ENCODE measurements at places on chromosomes 2 and 18. TPM values are rescaled to one million over a fixed set of nuclear protein-coding genes. Genes with fewer than 3 reads are reported as not detected.

GRCh38 chr2:237618449-237618848, 8.9 kb upstream of the LRRFIP1 start:
- DNase-seq = no peak

Gene PTPN4
- total RNA-seq = 41.1 TPM

DNA sequence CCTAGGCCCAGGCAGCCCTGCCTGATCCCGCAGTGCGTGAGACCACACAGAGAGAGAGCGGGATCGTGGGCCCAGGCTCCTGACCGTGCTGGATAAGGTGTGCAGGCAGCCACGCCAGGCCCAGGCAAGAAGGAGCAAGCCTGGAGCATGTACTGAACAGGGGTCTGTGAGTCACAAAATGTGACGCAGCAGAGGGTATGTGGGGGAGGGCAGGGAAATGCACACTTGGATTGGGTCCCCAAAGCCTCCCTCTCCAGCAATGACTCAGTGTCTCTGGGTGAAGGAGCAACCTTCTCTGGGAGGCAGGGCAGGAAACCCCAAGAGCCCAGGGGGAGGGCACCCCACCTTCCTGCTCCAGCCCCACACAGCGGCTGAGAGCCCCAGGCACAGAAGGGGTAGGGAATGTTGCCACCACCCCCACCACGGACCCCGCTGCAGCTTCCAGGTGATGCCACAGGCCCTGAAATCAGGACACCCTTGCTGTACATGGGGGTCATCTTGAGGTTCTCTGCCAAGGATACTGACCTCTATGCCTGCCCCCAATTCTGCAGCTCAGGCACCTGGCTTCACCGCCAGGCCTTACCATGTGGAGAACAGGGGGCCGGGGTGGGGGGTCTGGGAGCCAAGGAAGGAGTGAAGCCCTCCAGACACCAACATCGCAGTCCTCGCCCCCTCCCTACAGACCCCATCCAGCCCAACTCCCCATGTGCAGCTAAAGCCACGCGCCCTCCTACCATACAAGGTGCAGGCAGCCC, 1.3 kb upstream of the GPC1 start:
- peak; percentile 35 for DNase-seq

Gene HOXD8
- 0.92 TPM for total RNA-seq

- no peak for DNase-seq
These were observed 202.7 kb upstream of the SPOPL start for GRCh38 chr2:138298900-138299299.

DNA sequence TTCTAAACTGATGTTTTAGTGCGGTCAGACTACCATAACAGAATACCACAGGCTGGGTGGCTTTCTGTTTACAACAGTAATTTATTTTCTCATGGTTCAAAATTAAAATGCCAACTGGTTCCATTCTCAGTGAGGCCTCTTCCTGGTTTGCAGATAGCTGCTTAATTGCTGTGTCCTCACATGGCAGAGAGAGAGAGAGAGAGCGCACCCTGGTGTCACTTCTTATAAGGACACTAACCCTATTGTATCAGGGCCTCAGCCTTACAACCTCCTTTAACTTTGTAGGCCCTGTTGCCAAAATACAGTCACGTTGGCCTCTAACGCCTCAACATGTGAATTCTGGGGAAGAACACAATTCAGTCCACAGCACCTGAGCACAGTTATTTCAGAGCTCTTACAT, 37.5 kb upstream of the ZNF385B start:
- no peak for DNase-seq

- DNase-seq = no peak
These were observed 34.5 kb downstream of the INSIG2 start for GRCh38 chr2:118122594-118123281.

Gene CKAP2L
- total RNA-seq = 0.10 TPM

Gene LIPT1
- total RNA-seq = 7.1 TPM

Gene PPP3R1
- total RNA-seq = 38.5 TPM

DNA sequence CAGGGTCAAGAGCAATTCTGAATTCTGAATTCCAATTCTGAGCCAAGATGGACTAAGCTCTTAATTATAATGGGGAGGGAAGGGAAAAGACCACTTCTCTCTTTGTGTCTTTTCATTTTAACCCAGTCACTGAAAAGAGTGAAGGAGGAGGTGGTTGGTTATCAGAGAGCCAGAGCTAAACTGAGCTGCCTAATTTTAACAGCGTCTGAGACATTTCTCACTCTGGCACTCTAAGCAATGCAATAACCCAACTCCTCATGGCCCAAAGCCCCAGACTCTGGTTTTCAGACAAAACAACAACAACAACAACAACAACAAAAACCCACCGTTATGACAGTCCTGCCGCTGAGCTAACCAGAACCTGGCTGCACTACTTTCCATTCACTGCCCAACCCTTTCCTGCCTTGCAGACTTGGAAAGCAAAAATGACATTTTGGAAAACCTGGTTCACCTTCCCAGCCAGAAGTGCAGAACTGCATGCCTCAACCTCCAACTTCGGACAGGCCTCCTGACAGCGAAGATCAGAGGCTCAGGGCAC, 1.0 kb downstream of the CHST10 start:
- no peak for DNase-seq

Gene UPP2
- total RNA-seq = not detected

- DNase-seq = no peak
These were observed 5.6 kb downstream of the TANK start for GRCh38 chr2:161165811-161166210.

GRCh38 chr2:181106789-181107627, 126.6 kb downstream of the UBE2E3 start:
- DNase-seq = no peak

GRCh38 chr2:69010437-69011194, 2.4 kb upstream of the ANTXR1 start:
- no peak for DNase-seq

Gene STK39
- 20.9 TPM for total RNA-seq

DNA sequence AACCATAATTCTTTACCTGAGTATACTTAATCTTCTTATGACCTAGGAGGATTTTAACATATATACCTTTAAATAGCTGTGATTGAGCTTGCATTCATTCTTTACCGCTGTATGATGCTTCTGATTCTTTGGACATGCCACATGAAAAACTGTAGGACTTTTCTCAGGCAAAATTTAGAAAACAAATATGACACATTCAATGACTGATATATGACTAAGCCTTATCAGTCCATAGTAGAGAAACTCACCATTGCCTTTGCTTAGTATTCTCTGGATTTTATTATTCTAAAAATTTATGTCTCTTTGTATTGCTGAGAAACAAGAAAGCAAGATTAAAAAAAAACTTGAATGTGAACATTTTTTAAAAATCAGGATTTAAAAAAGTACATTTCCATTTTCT, 3.7 kb downstream of the FAM171B start:
- DNase-seq = no peak

Gene EIPR1
- total RNA-seq = 9.6 TPM

Gene KCNG3
- not detected for total RNA-seq

DNA sequence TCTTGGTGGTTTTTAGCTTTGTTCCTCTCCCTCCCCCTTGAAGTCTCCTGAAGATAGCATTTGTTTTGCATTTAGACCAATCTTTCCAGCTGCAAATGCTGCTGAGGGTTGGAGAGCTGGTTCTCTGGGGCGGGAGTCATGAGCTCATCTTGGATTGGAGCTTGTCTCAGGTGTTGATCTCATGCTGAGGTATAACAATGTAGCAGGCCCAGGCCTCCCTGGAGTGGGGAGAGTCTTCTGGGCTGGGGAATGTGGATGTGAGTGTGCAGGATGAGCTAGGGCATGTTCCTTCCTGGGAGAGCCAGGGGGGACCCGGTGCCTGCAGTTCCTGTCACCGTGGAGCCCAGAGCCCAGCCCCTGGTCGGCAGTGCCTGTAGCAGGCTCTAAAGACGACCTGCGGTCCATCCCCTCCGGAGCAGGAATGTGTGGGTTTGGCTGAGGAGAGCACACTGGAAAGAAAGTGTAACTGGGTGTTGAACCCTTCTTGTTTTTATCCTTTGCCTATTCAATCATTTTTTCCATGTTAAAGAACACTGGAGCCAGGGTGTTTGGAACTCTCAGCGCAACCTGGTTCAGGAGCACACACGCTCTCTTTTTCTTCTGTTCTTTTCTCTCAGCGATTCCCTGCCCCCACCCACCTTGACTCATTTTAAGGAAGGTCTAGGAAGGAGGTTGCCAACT, 2.7 kb downstream of the ZNF532 start:
- DNase-seq = no peak

DNA sequence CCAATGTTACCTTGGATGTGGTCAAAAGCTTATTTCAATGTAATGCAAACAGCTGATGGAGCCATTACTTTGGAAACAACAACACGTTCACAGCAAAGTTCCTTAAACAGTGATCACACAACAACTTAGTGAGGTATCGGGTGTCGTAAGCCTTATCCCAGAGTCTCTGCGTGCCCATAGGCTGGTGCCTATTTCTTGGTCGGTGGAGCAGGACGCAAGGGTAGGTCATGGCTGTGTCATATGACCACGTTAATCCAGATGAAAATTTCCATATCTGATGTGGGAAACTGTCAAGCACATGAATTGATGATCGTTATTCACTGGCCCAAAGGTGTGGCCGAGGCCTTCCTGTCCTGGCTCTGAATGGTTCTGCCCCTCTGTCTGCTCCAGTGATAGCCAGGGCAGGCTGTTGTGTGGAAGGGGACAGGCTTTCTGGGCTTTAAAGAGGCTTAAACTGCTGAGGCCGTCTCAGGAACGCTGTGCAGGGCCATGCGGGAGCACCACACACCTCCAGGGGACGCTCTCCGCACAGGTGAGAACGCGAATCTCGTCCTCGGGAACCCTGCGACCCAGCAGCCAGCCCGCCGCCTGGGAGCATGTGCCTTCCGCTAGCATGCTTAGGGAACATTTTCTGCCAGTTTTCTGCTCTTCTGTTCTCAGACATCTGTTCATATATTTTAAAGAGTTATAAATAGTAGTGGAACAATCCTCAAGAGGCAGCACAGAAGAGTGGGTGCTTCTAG, 90.6 kb downstream of the KCTD1 start:
- DNase-seq = no peak

DNA sequence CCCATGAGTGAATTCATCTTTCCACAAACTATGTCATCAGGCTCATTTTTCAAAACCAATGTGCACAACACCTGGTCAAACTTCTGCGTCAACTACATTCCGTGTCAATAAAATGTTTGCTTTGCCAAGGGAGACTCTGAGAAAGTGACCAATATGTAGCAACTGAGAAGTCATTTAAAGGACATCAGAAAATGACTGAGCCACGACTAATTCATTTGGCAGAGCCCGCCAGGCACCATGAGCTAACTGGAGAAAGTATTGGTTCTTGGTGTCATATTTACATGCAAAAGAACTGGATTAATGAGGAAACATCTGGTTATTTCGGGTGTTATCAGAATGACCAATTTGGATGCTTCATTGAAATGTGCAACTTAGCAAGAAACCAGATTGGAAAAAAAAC, 7.2 kb downstream of the RND3 start:
- DNase-seq = no peak

- DNase-seq = no peak
These were observed 407.6 kb upstream of the HS6ST1 start for GRCh38 chr2:128726236-128726635.

DNA sequence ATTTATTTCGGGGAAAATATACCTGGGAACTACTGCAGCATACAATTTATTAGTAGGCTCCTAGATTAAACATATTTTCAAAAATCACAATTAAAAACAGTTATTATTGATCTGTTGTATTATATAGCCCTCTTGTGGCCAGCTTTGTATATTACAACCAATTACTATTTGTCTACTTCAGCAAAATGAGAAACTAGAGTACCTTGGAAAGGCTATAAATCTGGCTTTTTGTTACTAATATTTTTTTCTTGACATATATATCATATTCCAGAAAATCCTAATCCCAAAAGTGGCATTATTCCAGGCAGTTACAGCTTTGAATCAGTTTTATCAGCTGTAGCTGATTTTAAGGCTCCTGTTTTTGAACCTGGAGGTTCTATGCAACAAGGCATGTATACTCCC, 101.2 kb downstream of the UBR3 start:
- no peak for DNase-seq

DNA sequence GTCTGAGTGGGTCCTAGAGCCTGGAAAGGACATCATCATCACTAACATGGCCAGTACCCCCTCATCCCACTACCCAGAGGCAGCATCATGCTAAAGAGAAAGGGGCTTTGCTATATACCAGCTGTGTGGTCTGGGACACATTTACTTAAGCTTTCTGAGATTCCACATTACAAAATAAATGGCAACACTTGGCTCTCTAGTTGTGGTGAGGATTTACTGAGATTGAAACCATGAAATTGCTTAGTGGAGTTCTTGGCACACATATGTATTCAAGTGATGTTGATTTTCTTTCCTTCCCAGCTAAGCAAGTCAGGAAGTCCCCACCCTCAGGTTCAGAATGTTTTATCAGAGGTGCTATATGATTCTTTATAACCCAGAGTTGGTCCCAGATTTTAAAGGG, 362.0 kb downstream of the CLIP4 start:
- DNase-seq = no peak

Data from left ventricle myocardium superior (tissue), 1 donor.